Stimulated activated CD8-positive, alpha-beta memory T cell treated with anti-CD3 and anti-CD28 coated beads, Interleukin-2, amount 100 ng/mL, for 1 hour (primary cell): ENCODE measurements at places on chromosomes 4 and X.

GRCh38 chrX:32545101-32545500 is 666.2 kb downstream of the DMD start:
- no peak for DNase-seq

GRCh38 chr4:75494563-75494962 is 19.6 kb downstream of the RCHY1 start:
- DNase-seq: no peak

DNA sequence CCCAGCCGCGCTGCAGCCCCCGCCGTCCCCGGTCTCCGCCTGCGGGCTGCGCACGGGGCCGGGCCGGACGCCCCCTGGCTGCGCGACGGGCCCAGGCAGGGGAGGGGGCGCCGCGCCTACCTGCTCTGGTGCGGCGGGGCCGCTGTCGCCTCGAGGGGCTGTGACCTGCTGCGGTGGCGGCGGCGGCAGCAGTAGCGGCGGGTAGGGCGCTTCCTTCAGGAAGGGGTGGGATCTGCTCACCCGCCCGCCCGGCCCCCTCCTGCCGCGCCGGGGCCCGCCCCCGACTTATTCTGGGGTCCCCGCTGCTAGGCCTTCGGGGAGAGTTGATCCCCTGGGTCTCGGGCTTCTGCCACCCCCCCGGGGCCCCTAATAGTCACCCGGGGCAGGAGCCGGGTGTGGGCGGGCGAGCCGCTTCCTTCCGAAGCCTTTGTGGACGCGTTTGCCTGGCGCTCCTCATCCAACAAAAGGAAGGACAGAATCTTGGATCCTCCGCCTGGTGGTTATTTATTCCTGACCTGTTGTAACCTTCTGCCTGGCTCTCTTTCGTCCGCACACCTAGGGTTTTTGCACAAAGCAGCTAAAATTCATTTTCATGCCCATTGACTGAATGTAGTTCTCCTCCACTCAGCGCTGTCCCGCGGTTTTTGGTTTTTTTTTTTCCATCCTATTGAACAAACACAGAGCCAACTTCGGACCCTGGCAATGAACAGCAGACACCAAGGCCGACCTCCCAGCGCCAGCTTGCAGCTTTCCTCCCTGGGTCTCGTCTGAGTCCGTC is at the start of gene TMEM150C:
TMEM150C (minus strand) TSS at position 203 of the 778 bp plus-strand sequence. CDS start 57,331 bp downstream, outside the sequence.
- DNase-seq: no peak

DNA sequence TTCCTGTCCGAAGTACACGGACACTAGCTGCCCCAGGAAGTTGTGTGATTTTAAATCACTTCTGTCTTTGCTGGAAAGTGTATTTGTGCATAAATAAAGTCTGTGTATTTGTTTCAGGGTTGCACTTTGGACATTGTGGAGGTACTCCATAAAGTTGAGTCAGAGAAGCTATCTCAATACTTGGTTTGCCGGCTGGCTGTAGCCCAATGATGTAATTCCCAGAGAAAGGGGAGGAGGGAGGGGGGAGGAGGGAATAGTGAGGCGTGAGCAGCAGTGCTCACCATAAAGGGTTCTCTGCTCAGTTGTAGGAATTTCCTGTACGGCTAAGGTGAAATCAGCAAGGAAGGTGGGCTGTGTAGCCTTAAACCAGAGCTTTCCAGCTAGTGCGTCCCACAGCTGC is 7.5 kb downstream of the APEX2 start:
- no peak for DNase-seq

- DNase-seq: no peak
Measured at GRCh38 chr4:162274354-162274753, 110.6 kb upstream of the FSTL5 start.

- no peak for DNase-seq
Measured at GRCh38 chr4:15425520-15425919, 2.3 kb upstream of the C1QTNF7 start.

- DNase-seq: no peak
Measured at GRCh38 chrX:150508451-150509367, 59.7 kb upstream of the MTM1 start.
